Stimulated activated CD8-positive, alpha-beta memory T cell treated with anti-CD3 and anti-CD28 coated beads, Interleukin-15, amount 100 ng/mL, for 24 hours (primary cell): ENCODE measurements at places on chromosomes 2 and 18.

GRCh38 chr2:126950504-126950903, 51.8 kb downstream of the TEX51 start:
- DNase-seq = no peak

- no peak for DNase-seq
These were observed 11.8 kb upstream of the ZFP36L2 start for GRCh38 chr2:43238176-43238575.

GRCh38 chr18:57004366-57005121, 142.3 kb upstream of the BOD1L2 start:
- DNase-seq = no peak

DNA sequence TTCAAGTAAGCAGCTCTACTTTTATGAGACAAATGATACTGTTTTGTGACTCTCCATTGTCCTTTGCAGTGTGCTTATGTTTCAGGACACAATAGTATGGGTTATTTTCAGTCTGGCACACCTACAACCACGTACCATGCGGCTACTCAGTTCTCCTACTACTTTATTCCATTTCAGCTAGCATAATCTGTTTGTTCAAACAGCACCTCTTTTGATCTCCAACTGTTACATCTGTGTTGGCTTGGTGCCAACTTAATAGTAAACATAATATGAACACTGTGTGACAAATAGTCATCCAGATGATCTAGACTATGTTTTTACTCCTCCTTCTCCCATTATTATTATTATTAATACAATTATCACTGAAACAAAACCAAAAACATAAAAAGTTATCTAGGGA, 40.5 kb downstream of the MYO3B start:
- DNase-seq = no peak

DNA sequence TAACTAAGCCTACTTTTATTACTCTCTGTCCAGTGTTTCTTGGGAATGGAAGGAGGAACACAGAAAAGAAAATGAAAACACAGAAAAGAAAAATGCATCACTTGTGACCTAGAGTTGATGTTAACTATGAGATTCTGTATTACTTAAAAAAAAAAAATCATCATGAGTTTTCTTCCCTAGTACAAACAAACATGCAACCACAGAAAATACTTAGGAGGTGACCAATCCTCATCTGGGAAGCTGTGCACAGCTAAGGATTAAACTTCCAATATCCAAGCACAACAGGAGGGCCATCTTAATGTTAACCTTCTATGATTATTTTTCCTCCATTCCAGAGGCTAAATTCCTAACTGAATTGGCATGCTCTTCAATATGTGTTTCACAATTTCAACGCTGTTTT, 1140.4 kb downstream of the LRP1B start:
- no peak for DNase-seq

DNA sequence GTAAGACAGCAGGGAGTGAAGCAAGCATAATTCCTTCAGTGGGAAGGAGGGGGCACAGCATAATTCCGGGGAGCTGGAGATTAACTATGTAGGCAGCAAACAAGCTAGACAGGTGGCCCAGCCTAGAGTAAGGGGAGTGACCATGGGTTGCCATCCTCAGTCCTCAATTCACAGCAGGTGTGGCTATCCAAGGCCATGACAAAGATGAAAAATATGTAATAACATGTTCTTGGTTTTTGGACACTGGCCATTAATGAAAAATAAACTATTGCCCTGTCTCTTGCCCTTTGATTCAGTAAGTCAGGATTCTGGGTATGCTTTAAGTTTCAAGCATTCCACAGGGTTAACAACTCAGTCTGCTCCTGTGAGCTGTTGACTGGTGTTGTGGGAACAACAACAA, 65.0 kb downstream of the CYP1B1 start:
- DNase-seq = no peak

DNA sequence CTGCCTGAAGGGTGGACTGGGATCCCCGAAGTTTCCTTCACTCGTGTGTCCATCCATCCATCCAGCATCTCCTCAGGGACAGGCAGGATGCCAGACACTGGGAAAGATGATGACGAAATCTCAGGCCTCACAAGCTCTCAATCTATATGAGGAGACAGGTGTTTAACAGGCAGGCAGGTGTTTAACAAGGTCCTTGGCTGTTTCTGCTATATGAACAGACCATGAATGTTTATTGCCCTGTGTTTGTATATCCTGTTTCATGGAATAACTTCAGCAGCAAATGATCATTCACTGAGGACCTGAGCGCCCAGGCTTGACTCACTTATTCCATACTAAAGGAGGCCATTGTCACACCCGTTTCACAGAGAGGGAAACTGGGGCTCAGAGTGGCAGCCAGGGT, 685.8 kb upstream of the HS6ST1 start:
- no peak for DNase-seq

- DNase-seq = no peak
These were observed 135.8 kb downstream of the TCF4 start for GRCh38 chr18:55452123-55452611.

- no peak for DNase-seq
These were observed 58.3 kb upstream of the TNP1 start for GRCh38 chr2:216918088-216918680.

GRCh38 chr2:239762106-239762505, 263.0 kb downstream of the NDUFA10 start:
- no peak for DNase-seq

DNA sequence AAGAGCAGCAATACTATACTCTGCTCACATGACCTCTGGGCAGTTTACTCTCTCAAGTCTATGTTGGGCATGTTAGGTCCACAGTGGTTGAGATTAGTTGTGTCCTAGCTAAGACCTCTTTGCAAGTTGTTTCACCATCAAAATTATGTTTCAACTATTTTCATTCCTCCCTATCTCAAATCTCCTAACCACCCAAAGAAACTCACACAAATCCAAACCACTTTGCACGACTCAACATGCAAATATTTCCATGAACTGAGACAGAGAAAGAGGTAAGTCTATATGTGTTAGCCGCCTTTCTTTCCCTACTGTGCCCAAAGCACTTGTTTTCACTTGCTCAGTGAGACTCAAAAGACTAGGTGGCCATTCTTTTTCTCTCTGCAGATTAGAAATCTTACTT, 546.8 kb downstream of the TNS1 start:
- DNase-seq = no peak

DNA sequence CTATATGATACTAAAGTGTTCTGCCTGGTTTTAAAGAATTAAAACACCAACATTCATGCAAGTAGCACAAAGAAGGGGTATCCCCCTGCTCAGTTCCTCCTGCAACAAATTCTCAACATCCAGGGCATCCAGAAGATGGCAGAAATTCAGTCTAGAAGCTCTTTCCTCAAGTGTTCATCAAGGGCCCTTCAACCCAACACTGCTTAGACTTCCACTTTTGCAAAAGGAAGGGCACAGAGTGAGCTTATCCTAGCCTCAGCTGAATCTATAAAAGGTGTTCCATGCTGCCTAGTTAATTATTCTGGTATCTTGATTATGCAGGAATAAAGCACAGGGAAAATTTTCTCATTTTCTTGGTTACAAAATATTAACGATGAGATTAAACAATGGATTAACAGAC, 275.8 kb upstream of the CRIM1 start:
- no peak for DNase-seq

DNA sequence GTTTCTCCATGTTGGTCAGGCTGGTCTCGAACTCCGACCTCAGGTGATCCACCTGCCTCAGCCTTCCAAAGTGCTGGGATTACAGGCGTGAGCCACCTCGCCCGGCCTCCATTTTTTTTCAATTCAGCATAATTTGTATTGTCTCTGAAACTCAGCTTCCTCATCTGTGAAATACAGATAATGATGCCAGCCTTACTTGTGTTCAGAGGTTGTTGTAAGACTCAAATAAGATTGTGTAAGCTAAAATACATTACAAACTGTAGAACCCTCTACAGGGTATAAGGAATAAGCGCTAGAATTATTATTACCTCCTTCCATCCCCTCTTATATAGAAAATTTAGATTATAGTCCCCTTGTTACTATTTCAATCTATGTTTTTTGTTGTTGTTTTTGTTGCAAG, 24.8 kb upstream of the STARD7 start:
- no peak for DNase-seq

- no peak for DNase-seq
These were observed 87.2 kb downstream of the LONRF2 start for GRCh38 chr2:100235098-100235497.

GRCh38 chr18:57921708-57922107, 118.6 kb upstream of the ATP8B1 start:
- DNase-seq = no peak

DNA sequence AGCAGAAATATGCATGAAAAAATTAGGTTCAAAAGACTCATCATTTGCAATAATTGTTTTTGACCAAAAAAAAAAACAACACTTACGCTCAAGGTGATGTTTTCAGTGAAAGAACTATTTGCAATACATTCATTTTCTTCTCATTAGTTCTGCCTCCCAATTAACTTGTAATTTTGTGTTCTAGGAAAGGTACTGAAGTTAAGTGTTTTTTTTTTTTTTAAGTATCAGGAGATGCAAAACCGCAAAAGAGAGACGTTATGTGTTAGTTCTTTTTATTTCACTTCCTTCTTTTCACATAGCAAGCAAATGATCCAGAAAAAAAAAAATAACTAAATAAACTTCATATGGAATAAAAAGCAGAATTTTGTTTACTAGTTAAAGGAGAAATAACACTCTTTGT, 735.2 kb upstream of the GCFC2 start:
- DNase-seq = no peak

GRCh38 chr2:53641290-53641689, 126.3 kb upstream of the CHAC2 start:
- DNase-seq = no peak

DNA sequence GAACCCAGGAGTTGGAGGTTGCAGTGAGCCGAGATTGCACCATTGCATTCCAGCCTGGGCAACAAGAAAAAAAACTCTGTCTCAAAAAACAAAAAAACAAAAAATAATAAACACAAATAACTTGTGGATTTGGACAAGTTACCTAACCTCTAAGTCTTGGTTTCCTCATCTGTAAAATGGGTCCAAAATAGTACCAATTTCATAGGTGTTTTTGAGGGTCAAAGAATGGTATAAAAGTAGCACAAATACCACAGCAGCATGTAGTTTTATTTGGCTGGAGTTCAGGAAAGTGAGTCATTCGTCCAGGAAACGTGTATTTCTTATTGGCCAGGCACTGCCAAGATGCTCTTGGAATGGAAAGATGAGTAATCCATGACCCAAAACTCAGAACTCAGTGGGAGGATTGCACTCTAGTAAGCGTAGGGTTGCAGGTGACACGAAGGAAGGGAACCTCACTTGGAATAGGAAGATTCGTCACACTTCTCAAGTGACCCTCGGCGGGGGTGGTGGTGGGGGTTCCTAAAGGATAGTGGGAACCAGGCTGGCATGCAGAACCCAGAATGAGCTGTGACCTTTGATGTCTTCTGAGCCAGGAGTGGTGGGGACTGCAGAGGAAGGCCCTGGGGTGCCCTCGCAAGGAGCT, 24.4 kb downstream of the GRHL1 start:
- DNase-seq = no peak

- no peak for DNase-seq
These were observed 3.0 kb downstream of the CNNM4 start for GRCh38 chr2:96763511-96764252.

GRCh38 chr2:44456946-44457345, 95.2 kb downstream of the CAMKMT start:
- DNase-seq = no peak

GRCh38 chr2:158658396-158658795, 136.7 kb upstream of the DAPL1 start:
- no peak for DNase-seq

- DNase-seq = no peak
These were observed 541.5 kb upstream of the NETO1 start for GRCh38 chr18:73409242-73409641.

GRCh38 chr2:144300632-144301031, 219.3 kb downstream of the ZEB2 start:
- DNase-seq = no peak

DNA sequence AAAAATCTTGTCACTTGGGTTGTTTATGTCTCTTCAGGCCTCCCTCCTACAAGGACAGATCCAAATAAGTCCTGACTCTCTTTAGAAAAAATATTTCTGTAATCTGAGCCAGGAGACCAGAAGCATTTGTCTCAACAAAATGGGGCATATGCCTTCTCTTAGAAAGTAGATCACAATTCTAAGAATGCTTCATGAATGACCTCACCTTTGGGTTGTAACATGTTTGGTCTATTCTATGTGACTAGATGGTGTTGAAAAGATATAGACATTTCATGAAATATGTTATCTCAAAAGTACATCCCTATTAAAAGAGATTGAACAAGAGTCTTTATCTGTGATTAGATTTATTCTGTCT, 159.0 kb upstream of the SETBP1 start:
- DNase-seq = no peak

DNA sequence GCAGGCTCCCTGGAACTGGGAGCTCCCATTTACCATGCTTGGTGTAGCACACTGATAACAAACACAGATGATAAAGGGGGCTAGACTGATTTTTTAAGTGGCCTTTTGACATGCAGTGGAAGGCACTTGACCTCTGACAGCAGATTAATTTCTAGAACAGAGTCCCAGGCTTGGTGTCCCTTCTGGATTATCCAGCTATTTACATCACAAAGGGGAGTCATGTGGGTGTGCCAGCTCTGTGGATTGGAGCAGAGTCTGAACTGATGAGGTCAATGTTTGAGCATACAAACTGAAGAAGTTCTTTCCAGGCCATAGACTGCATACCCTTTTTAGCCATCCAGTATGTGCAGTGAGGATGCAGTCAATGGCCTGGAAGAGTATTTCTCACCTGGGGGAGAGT, 31.5 kb upstream of the SIX2 start:
- no peak for DNase-seq

DNA sequence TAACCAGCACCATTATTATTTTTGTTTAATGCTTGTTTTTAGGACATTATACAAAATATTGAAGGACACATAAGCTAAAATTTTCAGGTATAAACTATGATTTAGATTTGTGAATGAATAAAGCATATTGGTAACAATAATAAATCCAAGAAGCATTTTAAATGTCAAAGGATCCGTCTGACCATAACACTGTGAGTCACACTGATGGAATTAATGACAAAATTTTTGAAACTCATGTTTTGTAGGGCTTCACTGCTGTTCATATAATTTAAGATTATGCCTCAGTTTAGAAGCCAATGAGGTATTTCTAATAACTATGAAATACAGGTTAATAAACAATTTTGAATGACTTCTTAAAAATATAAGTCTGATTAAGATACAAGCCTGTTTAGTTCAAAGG, 124.6 kb downstream of the TMEFF2 start:
- no peak for DNase-seq

DNA sequence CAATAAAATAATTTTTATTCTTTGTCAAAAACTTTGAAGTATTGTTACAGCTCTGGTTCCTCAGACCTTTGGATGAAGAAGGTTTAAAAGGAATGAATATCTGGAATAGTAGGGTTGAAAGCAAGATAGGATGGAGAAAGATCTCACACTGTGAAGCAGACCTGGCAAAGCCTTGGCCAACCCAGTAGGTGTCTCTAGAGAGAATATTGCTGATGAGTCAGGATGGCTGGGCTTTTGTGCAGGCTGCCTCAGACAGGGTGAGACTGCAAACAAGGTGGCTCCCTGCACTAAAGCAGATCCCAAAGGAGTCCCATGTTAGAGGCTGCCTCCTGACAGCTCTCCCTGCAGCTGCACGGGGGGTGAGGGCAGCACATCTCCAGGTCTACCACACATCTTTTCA, 226.0 kb upstream of the ITGA4 start:
- DNase-seq = no peak
